ENCODE measurements at places on chromosomes 5 and 9.
A peak's percentile ranks its signal among the peaks of the same experiment; 100 is the strongest.

DNA sequence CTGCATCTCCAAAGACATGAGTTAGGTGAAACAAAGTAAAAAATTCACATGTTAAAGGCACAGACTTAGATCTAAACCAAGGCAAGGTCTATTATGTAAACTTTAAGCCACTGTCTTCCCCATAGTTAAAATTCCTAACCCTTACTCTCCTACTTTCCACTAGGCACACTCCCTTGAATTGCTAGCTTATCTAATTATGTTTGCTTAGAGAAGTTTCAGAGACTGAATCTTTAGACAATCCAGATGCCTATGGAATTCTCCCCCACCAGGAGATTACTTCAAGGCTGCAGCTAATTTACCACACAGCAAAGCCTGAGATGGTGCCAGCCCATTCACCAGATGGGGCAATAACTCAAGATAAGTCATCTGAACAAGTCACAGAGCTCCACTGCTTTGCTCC is 803.1 kb upstream of the COX7C start:
- H3K4me3 ChIP-seq = no peak overlapping the region
- no peaks in the 10 kb centered on the region for H3K36me3 ChIP-seq
- no peaks in the 10 kb centered on the region for H3K27me3 ChIP-seq
- no peak overlapping the region for H3K27ac ChIP-seq
- no peaks in the 10 kb centered on the region for H3K4me1 ChIP-seq

- peaks cover 19% of the 10 kb centered on the region for H3K4me1 ChIP-seq
- no peaks in the 10 kb centered on the region for H3K36me3 ChIP-seq
- no peaks in the 10 kb centered on the region for H3K27me3 ChIP-seq
Observed at GRCh38 chr5:79135790-79136553, 24.4 kb downstream of the BHMT start.

- no peak for DNase-seq
- H3K4me3 ChIP-seq = no peak overlapping the region
- no peaks in the 10 kb centered on the region for H3K27me3 ChIP-seq
- H3K36me3 ChIP-seq = no peaks in the 10 kb centered on the region
- no peaks in the 10 kb centered on the region for H3K4me1 ChIP-seq
Observed at GRCh38 chr5:155839251-155840037, 487.5 kb upstream of the SGCD start.

DNA sequence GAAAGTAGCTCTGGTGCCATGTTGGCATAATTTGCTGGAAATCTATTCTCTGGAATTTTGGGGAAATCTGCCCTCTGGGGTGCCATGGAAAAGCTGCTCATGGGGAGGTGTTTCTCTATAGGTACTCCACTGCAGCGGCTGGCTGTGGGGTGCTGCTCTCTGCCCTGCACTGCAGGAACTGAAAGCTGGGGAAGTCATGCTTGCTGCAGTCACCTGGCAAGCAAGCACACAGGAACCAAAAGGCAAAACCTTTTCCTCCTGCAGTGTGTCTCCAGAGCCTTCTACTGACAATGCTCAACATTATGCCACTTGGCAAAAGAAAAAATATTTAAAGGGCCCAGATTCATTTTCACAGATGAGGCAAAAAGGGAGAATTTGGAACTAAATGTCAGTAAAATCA is 25.8 kb upstream of the CARNMT1 start:
- H3K4me1 ChIP-seq = no peaks in the 10 kb centered on the region
- H3K27ac ChIP-seq = peak overlapping the region; percentile 3
- no peak overlapping the region for H3K4me3 ChIP-seq
- DNase-seq = no peak
- H3K27me3 ChIP-seq = no peaks in the 10 kb centered on the region
- no peaks in the 10 kb centered on the region for H3K36me3 ChIP-seq

GRCh38 chr9:80233102-80233843 is 661.5 kb downstream of the TLE4 start:
- no peaks in the 10 kb centered on the region for H3K27me3 ChIP-seq
- no peak overlapping the region for H3K27ac ChIP-seq
- no peak for DNase-seq
- H3K4me3 ChIP-seq = no peak overlapping the region
- H3K36me3 ChIP-seq = no peaks in the 10 kb centered on the region

DNA sequence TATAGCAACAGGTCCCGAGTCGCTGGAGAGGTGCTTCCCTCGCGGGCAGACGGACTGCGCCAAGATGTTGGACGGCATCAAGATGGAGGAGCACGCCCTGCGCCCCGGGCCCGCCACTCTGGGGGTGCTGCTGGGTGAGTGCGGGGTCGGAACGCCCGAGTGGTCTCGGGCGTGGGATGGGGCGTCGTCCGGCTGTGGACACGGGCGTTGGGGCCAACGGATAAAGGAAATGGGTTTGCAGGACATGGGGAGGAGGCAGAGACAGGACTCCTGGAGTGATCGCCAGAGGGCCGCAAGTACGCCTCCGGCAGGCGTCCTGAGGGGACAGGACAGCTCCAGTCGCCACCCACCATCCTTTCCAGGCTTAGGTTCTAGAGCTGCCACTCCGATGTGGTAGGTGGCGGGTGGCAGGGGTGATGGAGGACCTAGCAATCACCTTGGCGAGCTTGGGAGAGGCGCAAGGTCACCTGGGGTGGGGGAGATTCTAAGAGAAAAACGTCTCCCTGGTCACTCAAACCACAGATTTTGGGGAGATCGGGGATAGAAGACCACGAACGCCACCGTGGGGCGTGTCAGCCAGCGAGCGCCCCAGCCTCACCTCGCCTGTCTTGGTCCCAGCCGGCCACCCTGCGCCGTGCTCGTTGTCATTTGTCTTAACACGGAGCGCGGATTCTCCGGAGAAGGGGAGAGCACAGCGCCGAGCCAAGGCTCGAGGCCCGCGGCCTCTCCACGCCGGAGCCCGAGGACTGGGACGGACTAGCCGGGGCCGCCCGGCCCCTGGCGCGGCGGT is 922 bp downstream of the LMX1B start:
- peaks cover 90% of the 10 kb centered on the region for H3K27me3 ChIP-seq
- no peak overlapping the region for H3K27ac ChIP-seq
- H3K4me1 ChIP-seq = peaks cover 82% of the 10 kb centered on the region
- peak overlapping the region; percentile 13 for H3K4me3 ChIP-seq
- no peaks in the 10 kb centered on the region for H3K36me3 ChIP-seq

- H3K36me3 ChIP-seq = no peaks in the 10 kb centered on the region
- no peak overlapping the region for H3K4me3 ChIP-seq
- no peak for DNase-seq
- H3K27me3 ChIP-seq = no peaks in the 10 kb centered on the region
- no peak overlapping the region for H3K27ac ChIP-seq
Observed at GRCh38 chr5:156634301-156634700, 215.8 kb upstream of the PPP1R2B start.

DNA sequence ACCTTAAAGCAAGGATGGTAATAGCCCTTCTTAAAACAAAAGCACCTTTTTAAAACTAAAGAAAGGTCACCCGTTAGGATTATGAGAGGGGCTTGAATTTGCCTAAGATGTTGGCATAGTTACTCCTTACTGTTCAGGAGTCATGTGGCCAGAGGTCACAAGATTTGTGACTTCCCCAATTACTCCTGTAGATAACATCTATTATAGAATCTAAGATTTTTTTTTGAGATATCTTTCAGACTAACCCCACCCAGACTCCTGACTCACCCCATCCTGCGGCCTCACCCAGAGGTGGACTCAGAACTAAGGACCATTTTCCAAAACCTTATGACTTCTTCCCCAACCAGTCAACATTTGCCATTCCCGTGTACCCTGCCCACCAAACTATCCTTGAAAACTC is 2.4 kb downstream of the CD180 start:
- peak overlapping the region; percentile 48 for H3K4me3 ChIP-seq
- H3K27me3 ChIP-seq = no peaks in the 10 kb centered on the region
- peak overlapping the region; percentile 64 for H3K27ac ChIP-seq
- H3K4me1 ChIP-seq = peaks cover 93% of the 10 kb centered on the region
- H3K36me3 ChIP-seq = peaks cover 15% of the 10 kb centered on the region

GRCh38 chr5:80703747-80704146 is 49.0 kb upstream of the DHFR start:
- no peak for DNase-seq
- H3K36me3 ChIP-seq = peaks cover 53% of the 10 kb centered on the region
- no peaks in the 10 kb centered on the region for H3K27me3 ChIP-seq
- H3K27ac ChIP-seq = no peak overlapping the region
- no peaks in the 10 kb centered on the region for H3K4me1 ChIP-seq

DNA sequence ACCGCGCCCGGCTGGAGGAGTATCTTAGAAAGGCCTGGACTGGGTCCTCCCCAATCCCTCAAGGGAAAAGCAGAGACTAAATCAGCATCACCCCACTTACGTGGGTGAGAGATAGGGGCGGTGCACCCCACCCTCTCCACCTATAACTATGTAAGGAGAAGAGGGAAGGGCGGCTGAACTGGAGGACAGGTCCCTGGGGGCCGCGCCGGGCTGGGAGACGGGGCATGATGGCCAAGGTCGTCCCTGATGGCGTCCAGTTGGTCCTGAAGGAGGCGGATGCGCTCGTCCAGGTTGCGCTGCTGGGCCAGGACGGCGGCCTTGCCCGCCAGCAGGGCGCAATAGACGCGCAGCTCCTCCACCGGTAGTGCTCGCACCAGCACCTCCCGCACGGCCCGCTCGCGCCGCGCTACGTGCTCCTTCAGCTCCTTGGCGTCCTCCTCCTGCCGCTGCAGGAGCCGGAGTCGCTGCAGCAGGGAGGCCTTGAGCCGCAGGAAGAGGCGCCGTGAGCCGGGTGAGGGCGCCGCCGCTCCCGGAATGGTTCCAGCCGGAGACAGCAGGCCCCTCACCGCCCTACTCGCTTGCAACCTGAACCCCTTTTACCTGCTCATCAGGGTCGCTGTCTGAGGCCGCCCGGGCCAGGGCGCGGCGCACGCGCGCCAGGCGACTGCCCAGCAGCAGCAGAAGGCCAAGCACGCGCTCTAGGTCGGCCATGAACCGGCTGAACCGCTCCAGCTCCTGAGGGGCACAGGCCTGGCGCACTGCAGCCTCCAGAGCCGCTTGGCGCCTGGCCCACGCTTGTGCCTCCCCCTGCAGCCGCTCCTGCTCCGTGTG is 7.6 kb downstream of the SHROOM1 start:
- DNase-seq = no peak
- no peaks in the 10 kb centered on the region for H3K36me3 ChIP-seq
- peaks cover 28% of the 10 kb centered on the region for H3K4me1 ChIP-seq
- no peak overlapping the region for H3K27ac ChIP-seq
- peak overlapping the region; percentile 16 for H3K4me3 ChIP-seq
- H3K27me3 ChIP-seq = peaks cover 73% of the 10 kb centered on the region

DNA sequence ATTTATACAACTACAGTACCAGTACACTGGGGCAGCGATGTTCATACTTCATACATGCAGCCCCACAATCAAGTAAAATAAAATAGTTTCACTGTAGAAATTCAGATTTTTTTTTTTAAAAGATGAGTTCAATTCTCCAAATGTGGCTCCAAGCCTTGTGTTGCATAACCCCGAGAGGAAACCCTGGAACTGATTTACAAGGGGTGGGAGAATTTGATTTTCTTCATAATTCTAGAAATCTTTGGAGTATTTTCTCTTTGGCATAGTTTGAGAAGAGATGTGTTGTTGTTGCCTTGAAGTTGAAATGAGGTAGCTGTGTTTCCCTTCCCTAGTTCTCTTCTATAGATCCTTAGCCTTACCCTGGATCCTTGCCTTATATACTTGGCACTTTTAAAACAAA is 3.1 kb downstream of the RHOBTB3 start:
- H3K4me1 ChIP-seq = peaks cover 92% of the 10 kb centered on the region
- H3K27ac ChIP-seq = peak overlapping the region; percentile 22
- DNase-seq = no peak

DNA sequence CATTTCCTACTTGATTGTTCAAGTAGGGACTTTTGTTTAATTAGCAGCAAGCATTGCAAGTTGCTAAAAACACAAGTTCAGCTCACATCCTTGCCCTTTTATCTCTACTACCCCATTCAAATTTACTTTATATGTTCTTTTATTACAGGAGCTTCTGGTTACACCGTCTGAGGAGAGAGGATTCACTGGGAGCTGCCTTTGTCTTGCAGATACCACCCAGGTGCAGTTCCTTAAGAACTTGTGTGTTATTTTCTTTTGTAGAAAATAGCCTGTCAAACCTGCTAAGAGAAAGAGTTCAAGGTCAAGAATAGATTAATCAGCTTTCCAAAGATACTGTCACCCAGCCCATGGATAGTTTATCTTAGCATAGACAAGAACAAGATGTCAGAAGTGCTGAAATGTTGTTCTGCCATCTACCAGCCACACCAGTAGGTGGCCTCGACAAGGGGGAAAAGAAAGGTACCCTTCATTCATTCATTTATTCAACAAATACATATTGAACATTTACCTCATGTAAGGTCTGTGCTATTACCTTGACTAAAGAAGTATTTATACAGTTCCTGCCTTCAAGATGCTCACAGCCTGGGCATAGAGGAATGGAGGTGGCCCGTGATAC is 750.3 kb downstream of the MAT2B start:
- H3K4me3 ChIP-seq = no peak overlapping the region
- H3K27ac ChIP-seq = no peak overlapping the region
- H3K36me3 ChIP-seq = no peaks in the 10 kb centered on the region
- no peaks in the 10 kb centered on the region for H3K27me3 ChIP-seq
- H3K4me1 ChIP-seq = no peaks in the 10 kb centered on the region

DNA sequence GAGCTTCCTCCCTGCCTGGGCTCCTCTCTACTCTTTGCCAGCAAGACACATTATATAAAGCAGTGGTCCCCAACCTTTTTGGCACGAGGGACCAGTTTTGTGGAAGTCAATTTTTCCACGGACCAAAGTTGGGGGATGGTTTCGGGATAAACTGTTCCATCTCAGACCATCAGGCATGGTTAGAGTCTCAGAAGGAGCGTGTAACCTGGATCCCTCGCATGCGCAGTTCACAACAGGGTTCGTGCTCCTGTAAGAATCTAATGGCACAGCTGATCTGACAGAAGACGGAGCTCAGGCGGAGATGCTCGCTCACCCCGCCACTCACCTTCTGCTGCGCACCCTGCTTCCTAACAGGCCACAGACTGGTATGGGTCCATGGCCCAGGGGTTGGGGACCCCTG is 142.8 kb downstream of the LIFR start:
- no peaks in the 10 kb centered on the region for H3K36me3 ChIP-seq
- no peak overlapping the region for H3K4me3 ChIP-seq
- DNase-seq = no peak
- no peak overlapping the region for H3K27ac ChIP-seq

- H3K4me3 ChIP-seq = no peak overlapping the region
- H3K27ac ChIP-seq = no peak overlapping the region
- H3K27me3 ChIP-seq = no peaks in the 10 kb centered on the region
- peak; percentile 82 for DNase-seq
Observed at GRCh38 chr9:6630502-6631206, 14.9 kb downstream of the GLDC start.

GRCh38 chr9:127754099-127755060 is 19.3 kb upstream of the TOR2A start:
- no peak for DNase-seq
- H3K27ac ChIP-seq = peak overlapping the region; percentile 78
- peaks cover 38% of the 10 kb centered on the region for H3K36me3 ChIP-seq
- H3K4me1 ChIP-seq = peaks cover 10% of the 10 kb centered on the region
- peak overlapping the region; percentile 40 for H3K4me3 ChIP-seq

DNA sequence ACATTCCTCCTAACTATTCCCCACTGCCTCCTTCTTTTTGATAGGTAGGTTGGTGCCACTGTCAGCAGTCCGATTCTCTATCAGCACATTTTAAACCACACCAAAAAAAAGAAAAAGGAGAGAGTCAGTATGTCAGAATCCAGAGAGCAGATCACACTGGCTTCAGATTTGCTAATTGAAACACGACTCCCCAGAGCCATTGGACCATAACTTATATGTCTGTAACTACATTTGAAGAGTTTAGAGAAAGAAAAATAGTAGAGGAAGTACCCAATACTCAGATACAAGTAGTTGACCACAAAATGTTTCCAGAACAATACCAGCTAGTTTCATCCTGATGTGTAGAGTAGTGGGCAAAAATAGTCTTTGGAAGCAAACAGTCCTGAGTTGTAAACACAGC is 216.6 kb downstream of the NR2F1-AS1 start:
- no peaks in the 10 kb centered on the region for H3K4me1 ChIP-seq
- no peak overlapping the region for H3K27ac ChIP-seq
- no peaks in the 10 kb centered on the region for H3K27me3 ChIP-seq
- no peak for DNase-seq
- no peak overlapping the region for H3K4me3 ChIP-seq
- H3K36me3 ChIP-seq = no peaks in the 10 kb centered on the region
